Islet precursor cell (in vitro differentiated cells): ENCODE measurements at places on chromosomes 6 and 20.

- no peak for DNase-seq
Measured at GRCh38 chr6:166969390-166970002, 13.1 kb upstream of the RNASET2 start.

DNA sequence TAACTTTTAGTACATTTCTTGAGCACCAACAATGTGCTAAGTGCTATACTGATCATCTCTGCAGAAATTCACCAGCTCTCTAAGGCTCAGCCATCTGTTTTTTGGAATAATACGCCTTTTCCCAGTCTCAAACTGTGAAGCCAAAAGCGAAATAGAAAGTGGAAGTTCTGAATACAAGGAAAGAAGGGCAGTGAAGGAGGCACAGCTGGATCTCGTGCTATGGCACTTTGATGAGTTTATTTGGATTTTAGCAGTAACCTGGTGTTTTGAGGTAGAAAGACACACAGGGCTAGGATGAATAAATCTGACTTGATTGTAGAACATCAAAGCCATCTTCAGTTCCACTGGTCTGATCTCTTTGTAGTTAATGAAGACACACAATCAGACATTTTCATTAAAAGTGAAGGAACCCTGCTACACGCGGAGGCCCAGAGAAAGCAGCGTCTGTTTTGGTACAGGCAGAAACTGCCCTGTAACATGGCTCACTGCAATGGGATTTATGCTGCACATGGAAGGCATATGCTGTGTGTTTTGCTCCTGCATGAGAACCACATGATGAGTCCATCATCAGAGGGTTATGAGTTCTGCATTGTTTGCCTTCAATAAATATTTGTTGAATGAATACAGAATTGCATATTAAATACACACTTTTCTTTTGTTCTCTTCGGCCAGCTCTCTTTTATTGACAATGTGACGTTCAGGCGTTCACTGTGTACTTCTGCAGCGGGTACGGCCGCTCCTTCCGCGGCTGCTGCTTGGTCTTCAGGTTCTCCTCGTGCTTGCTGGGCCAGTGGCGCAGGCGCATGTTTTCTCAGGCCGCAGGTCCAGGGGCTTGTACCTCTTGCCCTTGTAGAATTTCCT, 100.9 kb downstream of the PREP start:
- DNase-seq, result no peak

DNA sequence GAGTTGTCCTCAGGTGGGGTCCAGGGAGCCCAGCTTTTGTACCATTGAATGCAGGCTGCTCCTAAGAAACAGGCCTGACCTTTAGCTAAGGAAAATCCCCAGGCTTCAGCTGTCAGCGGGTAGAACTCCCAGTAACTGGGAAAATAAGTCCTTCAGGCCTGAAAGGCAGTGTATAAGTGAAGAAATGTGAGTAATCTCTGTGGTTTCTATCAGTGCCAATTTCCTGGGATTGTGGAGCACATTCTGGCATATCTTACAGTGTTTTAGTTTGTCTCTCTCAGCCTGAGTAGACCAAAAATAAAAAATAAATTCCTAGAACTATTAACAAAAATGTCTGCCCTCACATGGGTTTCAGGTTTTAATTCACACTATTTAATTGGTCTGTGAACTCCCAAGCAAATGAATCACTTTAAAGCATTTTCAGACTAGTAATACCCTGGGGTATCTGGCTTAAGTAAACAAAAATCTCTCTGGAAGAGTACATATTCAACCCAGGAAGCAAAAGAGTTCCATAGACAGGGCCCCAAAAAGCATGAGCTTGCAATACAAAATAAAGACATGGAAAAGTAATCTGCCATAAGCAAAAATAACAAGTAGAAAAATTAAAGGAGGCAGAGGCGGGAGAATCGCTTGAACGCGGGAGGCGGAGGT, 566.2 kb upstream of the NOX3 start:
- no peak for DNase-seq

- DNase-seq, result no peak
Measured at GRCh38 chr6:34866509-34866908, 21.3 kb downstream of the TAF11 start.

DNA sequence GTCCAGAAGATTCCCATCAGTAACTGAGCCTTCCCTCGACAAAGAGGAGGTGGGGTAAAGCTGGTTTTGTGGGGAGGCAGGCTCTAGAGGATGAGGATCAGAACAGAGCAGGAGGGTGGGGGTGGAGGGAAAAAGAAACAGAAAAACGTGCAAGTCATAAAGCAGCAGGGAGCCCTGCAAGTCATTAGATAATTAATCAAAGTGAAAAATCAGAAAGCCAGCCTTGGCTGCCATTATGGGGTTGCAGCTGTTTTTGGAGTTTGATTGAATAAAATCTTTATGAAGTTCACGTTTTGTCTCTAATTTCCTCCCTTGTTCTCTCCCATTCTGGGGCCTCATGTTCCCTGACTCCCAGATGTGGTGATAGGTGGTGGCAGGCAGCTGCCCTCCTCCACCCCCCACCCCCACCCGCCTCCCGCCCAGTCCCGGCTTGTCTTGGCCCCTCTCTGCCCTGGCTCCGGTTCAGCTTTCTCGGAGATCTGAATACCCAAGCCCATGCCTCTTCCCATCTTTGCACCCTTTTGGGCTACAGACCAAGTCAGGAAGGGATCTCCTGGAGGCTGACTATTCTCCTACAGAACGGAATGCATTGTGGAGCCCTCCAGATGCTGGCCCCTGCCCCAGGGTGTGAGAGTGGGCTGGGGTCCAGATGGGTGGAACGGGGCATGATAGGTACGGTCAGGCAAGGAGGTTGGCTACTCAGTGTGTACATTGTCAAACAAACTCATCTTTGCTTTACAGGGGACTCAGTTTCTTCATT, 141.8 kb downstream of the CDC5L start:
- peak; percentile 27 for DNase-seq

DNA sequence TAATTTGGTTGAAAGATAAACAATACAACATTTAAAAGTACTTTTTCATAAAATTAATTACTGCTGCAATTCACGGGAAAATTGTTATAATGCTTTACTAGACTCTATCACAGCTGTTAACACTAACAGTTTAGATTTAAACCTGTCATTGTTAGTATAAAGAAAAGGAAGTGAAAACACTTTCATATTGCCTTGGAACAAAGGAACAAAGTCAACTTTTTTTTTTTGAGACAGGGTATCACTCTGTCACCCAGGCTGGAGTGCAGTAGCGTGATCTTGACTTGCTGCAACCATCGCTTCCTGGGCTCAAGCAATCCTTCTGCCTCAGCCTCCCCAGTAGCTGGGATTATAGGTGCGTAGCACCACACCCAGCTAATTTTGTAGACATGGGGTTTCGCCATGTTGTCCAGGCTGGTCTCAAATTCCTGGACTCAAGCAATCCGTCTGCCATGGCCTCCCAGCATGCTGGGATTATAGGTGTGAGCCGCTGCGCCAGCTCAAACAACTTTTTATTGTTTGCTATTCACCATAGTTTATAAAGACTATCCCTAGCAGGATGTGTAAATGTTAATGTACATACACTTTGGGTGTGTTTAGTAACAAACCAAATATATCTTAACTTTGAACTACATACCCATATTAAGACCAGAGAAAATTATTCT, 22.1 kb downstream of the SLC35A1 start:
- DNase-seq, result no peak

GRCh38 chr6:118401325-118401975, 146.6 kb upstream of the PLN start:
- no peak for DNase-seq

DNA sequence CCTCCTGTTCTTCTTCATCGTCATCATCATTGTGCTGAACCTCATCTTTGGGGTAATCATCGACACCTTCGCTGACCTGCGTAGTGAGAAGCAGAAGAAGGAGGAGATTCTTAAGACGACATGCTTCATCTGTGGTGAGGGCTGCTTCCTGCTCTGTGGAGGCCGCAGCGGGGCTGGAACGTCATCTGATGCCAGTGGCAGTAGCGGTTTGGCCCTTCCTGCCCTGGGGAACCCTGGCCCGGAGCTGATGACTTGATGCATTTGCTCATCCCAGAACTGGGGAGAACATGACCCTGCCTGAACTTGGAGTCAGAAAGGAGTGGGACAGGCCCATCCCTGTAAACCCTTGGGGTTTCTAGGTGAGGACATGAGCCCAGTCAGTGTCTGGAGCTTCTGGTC, 18.7 kb downstream of the UQCC2 start:
- no peak for DNase-seq

- DNase-seq, result no peak
Measured at GRCh38 chr20:714453-714852, 38.9 kb upstream of the SCRT2 start.

DNA sequence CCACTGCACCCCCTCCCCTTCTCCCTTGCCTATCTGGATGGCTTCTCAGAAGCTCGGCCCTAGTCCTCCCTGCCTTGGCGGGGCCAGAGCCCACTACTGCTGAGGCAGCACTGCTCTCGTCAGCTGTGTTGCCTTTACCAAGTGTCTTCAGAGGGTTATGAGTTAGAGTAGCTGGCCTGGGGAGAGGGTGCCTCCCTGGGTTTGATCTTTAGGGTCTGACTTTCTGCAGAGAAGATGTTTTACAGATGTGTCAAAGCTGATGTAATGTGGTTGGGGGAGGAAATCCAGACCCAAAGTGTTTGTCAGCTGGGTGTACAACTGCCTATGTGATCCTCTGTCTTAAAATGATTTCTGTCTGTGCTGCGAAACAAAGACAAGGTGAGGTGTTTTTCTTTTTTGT, 30.4 kb upstream of the PI16 start:
- peak; percentile 61 for DNase-seq

GRCh38 chr20:48214601-48215000, 429.3 kb upstream of the SULF2 start:
- DNase-seq, result no peak

GRCh38 chr6:3825851-3826581, 23.2 kb upstream of the FAM50B start:
- DNase-seq, result peak; percentile 95

DNA sequence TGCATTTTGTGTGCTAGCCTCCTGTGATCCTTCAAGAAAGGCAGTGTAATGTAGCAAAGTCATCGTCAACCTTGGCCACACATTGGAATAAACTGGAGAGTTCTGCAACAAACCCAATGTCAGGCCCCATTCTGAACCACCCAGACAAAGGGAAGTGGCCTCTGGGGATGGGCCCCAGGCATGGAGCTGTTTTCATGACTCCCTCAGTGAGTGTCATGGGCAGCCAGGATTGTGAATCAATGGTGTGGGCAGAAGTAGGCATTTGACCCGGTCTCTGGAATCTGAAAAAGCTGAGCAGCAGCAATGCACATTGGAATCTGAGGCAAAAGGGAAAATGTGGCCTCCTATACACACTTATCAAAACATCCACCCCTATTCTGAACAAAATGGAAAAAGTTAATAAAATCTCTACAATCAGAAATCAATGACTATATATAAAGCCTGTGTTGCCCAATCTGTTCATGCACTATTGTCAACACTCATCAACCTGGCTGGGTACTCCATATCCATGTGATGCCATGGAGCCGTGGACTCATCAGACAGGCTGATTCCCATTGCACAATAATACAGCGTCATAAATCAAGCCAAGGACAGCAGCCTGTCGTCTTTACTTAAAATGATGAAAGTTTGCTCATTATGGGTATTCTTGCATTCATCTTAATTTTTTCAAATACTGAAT, 134.9 kb upstream of the STMND1 start:
- no peak for DNase-seq

- DNase-seq, result no peak
Measured at GRCh38 chr6:118739696-118740353, 88.4 kb upstream of the CEP85L start.

- DNase-seq, result no peak
Measured at GRCh38 chr6:130836055-130836640, 8.9 kb downstream of the SMLR1 start.

DNA sequence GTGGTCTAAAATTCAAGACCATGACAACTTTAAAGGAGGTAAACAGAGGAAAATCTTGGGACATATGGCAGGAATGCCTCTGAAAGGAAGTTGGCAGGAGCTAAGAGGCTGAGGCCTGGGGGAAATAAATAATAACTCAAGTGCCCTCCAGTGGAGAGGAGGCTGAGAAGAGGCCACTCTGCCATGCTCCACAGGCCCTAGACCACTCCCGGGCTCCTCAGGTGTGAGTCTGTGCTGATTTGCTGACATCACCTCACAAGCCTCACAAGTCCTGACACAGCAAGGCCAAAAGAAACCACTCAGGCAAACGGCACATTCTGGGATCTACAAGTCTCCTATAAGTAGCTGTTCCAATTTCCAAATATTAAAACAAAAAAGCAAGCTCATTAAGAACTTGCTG, 91.0 kb upstream of the RIPOR2 start:
- DNase-seq, result peak; percentile 64

GRCh38 chr20:43448748-43449535, 8.8 kb upstream of the SRSF6 start:
- peak; percentile 69 for DNase-seq

- no peak for DNase-seq
Measured at GRCh38 chr20:23217023-23217422, 130.9 kb upstream of the CD93 start.

GRCh38 chr6:128327890-128328289, 192.5 kb downstream of the PTPRK start:
- no peak for DNase-seq

DNA sequence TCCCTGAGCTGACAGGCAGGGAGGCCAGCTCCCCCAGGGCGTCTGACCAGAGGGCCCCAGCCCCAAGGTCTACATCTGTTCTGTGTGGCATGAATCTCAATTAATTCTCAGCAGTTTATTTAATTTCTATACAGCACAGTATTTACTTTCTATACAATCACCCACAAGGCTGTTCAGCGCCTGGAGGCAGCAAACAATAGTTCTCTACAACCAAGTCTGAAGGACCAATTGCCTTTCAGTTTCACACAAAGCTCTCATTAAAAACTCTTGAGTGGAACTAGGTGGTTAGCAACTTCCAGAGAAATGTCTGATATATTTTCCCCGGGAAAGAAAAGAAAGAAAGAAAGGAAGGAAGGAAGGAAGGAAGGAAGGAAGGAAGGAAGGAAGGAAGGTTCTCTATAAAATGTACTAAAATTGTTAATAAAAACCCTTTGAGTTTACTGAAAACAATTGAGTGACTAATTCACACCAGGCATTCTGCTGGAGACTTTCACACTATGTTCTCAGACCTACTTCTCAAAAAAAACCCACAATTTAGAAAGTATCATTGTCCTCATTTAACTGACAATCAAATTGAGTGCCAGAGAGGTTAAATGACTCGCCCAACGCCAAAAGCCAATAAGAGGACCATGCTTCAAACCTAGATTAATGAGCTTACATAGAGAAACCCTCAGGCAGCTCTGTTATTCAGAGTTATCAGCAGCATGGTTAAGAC, 62.5 kb downstream of the METTL24 start:
- no peak for DNase-seq

GRCh38 chr20:64084685-64085152, 521 bp upstream of the LKAAEAR1 start:
- no peak for DNase-seq

DNA sequence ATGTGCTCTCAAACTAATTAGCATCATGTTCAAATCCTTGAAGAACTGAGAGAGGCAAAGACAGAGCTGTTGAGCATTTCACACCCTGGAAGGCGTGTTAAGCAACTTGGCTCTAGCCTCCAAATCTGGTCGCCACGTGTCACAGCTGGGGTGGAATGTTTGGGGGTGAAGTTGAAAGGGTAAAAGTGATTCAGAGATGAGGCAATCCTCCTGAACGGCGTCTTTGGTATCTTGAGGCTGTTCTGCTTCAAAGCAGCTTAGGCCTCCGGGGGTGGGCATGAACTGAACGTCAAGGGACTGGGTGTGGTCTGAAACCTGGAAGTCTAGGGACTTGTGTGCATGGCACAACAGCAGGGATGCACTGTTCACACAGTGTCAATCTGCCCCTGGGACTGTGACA, 62.3 kb downstream of the TRAM2 start:
- DNase-seq, result no peak

- DNase-seq, result no peak
Measured at GRCh38 chr6:88840796-88841539, 122.5 kb downstream of the RNGTT start.
